ENCODE measurements at places on chromosomes 12 and 14.

DNA sequence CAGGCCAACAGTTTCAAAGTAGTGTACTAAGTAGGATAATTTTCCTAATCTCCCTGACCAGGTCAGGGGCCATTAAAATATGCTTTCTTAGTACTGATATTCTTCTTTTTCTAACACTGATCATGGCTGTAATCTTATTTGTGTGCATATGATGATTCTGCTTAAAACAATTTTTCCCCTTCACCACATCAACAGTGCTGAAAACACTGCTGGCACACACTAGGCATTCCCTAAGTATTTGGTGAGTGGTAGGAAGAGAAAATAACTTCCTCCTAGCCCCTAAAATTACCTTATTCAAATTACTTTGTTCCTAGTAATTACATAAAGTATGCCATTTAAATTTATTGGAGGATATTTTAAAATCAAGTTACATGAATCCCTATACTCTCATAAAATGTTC is 49.9 kb upstream of the BBS10 start:
- no peak for DNase-seq

DNA sequence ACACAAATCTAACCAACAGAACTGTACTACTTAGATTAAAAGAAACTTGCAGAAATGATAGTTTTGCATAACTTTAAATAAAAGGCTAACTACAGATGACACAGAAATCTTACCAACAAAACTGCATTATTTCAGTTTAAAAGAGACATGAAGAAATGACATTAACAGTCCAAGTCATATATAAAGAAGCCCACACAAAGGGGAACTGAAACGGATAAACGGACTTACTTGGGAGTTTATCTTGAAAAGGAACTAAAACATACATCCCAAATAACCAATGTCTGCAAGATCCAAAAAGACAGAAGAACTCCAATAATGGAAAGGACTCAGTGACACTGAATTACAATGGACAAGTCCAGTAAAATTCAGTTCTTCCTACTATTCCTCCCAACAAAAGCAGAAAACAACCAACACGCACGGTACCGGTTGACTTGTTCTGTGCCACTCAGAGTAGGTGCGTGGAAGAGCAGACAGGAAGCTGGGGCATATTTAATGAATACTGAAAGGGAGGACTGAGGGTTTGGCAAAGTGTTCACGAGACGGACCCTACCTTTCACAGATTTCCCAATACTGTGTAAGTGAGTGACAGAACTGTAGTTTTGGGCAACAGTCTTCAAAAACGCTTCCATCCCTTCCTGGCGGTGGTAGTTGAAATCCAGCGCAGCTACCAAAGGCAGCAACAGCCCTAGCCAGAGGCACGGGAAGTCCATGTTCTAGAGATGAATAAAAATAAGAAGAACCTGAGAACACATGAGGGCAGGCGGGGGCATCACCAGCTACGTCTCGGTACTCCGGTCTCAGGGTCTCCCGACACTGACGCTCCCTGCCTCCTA is 627 bp downstream of the CPM start:
- DNase-seq, result no peak

DNA sequence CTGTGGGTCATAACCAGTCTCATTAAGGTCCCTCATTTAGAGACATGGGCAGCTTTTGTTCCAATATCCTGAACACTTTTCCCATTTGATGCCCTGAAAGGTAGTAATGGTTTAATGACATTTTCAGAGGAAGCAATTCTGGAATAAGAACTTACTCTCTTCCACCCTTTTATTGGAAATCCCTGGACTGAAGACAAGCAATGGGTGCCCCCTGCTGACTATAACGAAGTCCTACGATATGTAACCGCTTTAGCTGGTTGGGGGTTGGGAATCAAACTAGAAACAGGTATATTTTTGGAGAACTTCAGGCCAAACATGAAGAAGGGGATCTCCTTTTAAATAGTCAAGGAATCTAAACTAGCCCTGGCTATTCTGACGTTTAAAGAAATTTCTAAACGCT is 20.5 kb downstream of the SARNP start:
- DNase-seq, result no peak

DNA sequence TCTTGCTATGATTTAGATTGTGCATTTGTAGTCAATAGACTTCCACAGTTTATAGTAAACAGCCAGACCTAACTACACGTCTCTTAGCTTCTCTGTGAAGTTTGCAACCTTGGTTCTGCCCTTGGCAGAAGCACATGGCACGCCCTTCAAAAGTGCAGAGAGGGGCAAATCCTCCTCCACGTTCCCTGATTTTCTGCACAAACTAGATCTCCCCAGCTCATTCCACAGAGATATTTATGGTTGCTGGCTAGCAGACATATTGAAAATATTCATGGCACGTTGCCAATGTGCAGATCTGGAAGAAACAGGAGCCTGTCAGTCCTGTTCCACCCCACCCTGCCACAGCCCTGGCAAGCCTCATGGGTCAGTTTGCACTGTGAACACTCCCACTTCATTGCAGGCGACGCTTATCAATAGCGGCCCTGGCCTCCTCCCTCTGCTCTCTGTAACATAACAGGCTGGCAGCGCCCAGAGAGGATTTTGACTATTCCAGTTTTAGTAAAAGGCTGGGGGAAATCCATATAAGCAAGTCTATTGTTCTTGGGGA is 6.5 kb upstream of the LGALS3 start:
- no peak for DNase-seq

GRCh38 chr14:100733152-100733850 is 6.6 kb downstream of the DLK1 start:
- DNase-seq, result no peak

- DNase-seq, result no peak
Observed at GRCh38 chr14:24665440-24665991, 31.5 kb upstream of the GZMB start.

DNA sequence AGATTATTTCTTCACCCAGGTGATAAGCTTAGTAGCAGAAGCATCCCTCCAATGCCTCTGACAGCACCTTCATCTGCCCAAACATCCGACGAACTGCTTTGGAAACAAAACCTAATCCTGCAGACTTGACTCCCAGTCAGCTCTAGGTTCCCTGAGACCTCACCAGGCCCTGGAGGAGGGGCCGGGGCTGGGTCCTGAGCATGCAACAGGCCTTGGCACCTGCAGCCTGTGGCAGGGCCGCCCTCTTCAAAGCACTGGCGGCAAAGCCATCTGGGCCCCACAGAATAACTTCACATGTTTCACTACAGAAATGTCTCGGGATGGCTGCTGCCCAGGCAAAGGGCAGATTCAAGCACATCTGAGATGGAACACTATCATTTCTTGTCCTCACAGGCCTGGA is 133.3 kb downstream of the PIWIL1 start:
- DNase-seq, result no peak

GRCh38 chr14:96252323-96252998 is 3.5 kb upstream of the BDKRB1 start:
- DNase-seq, result no peak

- DNase-seq, result no peak
Observed at GRCh38 chr14:66330916-66331315, 155.3 kb upstream of the CCDC196 start.

DNA sequence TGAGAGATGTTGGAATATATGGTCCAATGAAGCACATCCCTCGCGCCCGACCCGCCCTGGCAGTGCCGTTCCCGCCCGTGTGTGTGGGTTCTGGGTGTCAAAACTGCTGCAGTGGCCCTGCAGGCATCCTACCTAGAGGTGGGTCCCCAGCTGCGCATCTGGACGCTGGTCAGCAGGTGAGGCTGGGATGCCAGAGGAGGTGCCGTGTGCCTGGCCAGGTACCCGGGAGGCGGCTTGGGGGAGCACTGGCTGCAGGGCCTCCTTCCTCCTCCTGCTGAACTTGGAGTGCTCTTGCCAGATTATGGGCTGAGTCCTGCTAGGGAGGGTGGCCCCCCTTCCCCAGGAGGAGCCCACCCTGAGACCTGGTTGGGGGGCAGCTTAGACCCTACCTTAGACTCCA is 5.2 kb downstream of the MTA1 start:
- no peak for DNase-seq

GRCh38 chr14:58628406-58628805 is 9.4 kb upstream of the DACT1 start:
- DNase-seq, result no peak

- DNase-seq, result no peak
Observed at GRCh38 chr12:117010693-117011451, 88.3 kb downstream of the TESC start.

GRCh38 chr14:44768935-44769334 is 192.8 kb downstream of the KLHL28 start:
- DNase-seq, result no peak

DNA sequence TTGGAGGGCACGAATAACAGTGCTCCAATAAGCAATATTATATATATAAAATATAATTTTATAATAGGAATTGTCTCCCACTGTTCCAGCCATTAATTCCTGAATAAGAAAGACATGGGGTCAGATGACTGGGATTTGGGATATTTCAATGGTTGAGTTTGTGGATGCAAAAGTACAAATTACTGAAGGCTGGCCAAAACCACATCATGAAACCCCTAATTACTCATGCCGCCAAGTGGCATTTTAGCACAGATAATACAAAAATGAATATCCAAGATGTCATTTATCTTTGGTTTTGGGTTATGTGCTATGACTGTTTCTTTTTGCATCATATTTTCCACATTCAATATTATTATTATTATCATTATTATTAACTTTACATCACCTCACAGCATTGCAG is 261.4 kb upstream of the TBX3 start:
- no peak for DNase-seq

- DNase-seq, result no peak
Observed at GRCh38 chr12:115227137-115227615, 543.2 kb upstream of the TBX3 start.

DNA sequence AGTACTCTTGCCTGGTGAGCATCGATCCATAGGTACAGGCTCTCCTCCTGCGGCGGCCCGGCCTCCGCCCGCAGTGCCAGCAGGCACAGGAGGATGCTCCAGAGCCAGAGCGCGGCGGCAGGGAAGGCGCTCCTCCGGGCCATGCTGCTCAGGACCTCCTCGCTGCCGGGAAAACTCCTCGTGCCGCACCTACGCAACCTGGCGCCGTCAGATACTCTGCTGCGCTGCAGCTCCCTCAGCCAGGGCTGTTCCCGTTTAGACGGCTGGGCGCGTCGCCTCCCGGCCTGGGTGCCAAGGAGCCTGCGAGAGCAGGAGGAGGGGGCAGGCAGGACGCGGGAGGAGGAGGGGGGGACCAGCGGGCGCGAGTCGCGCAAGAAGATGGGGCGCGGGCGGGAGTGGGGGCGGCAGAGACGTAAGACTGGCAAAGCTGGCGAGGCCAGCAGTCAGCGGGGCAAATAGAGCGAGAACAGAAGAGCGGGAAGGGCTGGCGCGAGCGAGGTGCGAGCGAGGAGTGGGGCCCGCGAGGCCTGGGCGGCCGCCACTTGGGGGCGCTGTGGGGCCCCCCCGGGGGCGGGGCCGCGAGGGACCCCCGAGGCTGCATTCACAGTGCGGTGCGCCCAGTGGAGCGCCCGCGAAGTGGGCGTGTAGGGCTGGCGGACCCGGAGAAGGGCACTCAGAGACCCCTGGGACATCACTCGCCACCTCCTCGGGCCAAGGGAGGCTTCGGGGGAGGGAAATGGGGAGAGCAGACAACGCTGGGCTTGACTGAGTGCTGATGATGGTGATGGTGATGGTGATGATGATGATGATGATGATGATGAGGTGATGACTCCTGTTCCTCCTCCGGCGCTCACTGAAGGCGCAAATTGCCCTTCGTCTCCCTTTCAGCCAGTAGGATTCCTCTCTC is at the start of gene WIF1:
Gene WIF1 (minus strand): TSS at position 257 of the 907 bp plus-strand sequence. CDS start 114 bp downstream, at position 143.
- DNase-seq, result no peak

- no peak for DNase-seq
Observed at GRCh38 chr12:114924946-114925475, 241.0 kb upstream of the TBX3 start.

GRCh38 chr14:68949601-68949965 is 29.5 kb downstream of the ACTN1 start:
- no peak for DNase-seq

GRCh38 chr14:23468704-23469126 is 788 bp upstream of the NGDN start:
- no peak for DNase-seq

DNA sequence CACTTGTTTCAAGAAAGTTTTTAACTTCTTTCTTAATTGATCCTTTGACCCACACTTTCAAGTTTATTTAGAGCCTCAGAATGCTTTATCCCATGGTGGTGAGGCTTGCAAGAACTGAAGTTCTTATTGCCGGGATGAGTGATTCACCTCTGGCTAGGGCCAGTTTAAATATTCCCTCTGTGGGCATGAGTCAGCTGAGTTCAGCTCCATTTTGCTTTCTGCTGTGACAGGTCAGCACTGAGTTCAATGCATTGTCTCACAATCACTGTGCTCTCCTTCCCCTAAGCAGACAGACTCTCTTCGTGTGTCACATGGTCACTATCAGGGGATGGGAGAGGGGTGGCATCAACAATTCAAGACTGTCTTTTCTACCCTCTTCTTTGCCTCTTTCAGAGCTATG is 514.6 kb upstream of the FBXO33 start:
- DNase-seq, result no peak

- no peak for DNase-seq
Observed at GRCh38 chr14:85300107-85300506, 229.8 kb upstream of the FLRT2 start.

DNA sequence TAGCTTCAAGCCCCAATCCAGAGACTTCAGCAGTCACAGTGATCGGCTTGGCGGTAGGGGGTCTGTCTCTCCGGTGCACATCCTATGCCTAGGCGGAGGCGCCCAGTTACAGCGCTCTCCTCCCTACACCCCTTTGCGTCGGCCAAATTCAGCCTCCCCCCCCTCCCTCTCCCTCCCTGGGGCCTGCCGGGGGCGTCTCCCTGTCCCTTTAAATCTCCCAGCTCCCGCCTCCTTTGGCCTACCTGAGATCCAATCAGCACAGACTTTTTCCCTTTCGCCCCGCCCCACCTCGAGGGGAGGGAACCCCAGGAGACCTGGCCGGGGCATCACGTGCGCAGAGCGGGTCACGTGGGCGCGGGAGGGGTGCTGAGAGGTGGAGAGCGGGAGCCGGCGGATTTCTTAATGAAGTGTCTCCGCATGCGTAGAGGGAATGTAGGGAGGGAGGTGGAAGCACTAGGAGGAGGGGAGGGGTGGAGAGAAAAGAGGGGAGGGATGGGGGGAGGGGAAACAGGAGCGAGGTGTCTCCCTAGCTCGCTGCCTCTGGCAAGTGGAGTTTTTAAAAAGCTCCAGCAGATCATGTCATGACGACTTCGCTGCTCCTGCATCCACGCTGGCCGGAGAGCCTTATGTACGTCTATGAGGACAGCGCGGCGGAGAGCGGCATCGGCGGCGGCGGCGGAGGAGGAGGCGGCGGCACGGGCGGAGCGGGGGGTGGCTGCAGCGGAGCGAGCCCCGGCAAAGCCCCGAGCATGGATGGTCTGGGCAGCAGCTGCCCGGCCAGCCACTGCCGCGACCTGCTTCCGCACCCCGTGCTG is at the start of gene HOXC13:
Gene HOXC13 (plus strand): TSS at position 506 of the 815 bp plus-strand sequence. CDS start 76 bp downstream, at position 582.
- no peak for DNase-seq

DNA sequence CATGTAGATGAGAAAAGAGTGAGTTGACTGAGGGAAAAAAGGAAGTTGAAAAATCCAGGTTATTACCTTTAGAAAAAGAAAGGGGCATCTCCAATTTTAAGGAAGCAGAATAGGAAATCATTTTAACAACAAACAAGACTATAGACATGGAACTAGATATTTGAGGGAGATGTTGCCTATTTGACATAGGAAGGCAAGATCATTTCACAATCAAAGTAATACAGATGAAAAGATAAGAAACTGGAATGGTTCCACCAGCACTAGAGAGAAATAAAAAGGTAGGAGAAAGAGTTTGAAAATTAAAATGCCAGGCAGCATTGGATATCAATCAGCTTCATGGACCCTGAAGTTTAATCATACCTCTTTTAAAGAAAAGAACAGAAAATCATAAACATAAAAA is 881.0 kb upstream of the MGAT4C start:
- DNase-seq, result no peak

GRCh38 chr12:108065069-108065468 is 64.0 kb upstream of the WSCD2 start:
- no peak for DNase-seq

Measured in hypothalamus (tissue), 51 donors.